ENCODE measurements at places on chromosomes 11 and 22.

DNA sequence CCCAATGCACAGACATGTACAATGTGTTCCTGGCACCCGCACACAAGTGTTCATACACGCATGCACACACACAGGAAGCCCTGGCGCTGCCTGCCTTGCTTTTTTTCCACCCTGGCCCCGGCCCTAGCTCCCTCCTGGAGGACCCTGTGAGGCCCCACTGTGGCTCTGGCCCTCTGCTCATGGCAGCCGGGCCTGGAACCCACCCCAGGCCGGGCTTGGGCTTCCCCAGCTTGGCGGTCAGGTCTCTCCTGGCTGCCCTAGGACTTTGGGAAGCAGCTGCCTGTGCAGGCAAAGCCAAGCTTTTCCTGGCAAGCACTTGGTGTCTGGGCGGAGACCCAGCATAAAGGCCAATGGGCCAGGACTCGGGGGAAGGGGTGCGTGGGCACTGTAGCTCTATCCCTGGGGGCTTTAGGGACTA is 30.5 kb downstream of the CD82 start:
- no peak for DNase-seq

- DNase-seq: peak; percentile 62
Measured at GRCh38 chr11:76266286-76267100, 60.2 kb upstream of the WNT11 start.

GRCh38 chr11:85712953-85713352 is 27.0 kb upstream of the CCDC89 start:
- DNase-seq: no peak

DNA sequence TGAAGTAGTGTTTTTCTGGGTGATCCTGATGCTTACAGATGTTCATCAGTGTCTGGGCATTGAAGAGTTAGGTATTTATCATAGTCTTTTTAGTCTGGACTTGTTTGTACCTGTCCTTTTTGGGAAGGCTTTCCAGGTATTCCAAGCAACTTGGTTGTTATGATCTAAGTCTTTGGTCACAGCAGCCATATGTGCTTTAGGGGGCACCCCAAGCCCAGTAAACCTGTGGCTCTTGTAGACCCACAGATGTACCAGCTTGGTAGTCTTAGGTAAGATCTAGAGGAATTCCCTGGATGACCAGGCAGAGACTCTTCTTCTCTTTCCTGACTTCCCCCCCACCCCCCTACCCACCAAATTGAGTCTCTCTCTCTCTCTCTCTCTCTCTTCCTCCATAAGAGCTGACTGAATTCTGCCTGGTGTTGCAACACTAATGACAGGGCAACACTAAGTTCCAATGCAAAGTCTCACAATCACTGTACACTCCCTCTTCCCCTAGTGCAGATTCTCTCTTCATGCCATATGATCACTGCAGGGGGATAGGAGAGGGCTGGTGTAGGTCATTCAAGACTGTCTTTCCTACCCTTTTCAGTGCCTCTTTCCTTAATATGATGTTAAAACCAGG is 24.5 kb upstream of the MMP8 start:
- no peak for DNase-seq

DNA sequence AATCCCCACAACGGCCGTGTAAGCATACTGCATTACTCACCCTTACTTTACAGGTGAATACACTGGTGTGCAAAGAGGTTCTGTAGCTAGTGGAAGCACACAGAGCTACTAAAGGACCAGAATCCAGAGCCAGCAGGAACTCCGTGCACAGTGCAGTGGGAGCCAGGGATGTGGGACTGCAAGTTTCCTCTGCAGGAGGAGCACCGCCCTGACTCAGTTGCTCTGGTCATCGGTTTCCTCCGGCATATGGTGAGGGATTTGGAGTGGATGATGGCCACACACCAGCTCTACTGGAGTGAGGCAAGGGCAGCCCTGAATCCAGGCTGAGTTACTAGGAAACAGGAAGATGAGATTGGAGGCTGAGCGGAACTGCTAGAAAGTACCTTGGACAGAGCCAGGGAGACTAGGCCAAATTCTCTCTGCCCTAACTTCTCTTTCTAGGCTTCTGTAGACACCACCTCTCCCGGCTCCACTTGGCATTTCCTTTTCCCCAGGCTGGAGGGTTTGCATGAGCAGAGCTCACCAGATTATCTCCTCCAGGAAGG is 18.2 kb upstream of the C22orf42 start:
- no peak for DNase-seq

- no peak for DNase-seq
Measured at GRCh38 chr22:19037282-19038163, 84.7 kb downstream of the DGCR2 start.
